Activated CD4-positive, alpha-beta T cell treated with anti-CD3 and anti-CD28 coated beads for 24 hours (primary cell): ENCODE measurements at places on chromosomes 4 and X.
A peak's percentile ranks its signal among the peaks of the same experiment; 100 is the strongest.

- DNase-seq: no peak
Observed at GRCh38 chrX:104921584-104922205, 298.8 kb downstream of the TEX13A start.

- no peak for DNase-seq
Observed at GRCh38 chrX:57241967-57242366, 44.5 kb upstream of the FAAH2 start.

DNA sequence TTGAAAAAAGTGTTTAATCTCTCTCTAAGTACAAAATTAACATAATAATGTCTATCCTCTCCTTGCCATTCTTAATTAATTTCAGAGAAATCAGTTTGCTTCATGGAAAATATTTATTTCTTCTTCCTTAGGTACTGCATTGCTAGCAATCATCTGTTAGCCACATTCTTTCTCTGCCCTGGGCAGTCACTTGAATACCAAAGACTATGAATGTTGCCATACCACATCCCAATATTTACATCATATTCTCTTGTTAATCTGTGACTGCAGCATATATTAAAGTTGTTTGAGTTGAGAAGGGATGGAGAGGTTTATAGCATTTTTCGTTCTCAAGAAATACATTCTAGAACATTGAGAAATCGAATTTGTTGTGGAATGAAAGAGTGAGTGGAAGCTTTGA lies 672.8 kb downstream of the PCDH7 start:
- DNase-seq: no peak

DNA sequence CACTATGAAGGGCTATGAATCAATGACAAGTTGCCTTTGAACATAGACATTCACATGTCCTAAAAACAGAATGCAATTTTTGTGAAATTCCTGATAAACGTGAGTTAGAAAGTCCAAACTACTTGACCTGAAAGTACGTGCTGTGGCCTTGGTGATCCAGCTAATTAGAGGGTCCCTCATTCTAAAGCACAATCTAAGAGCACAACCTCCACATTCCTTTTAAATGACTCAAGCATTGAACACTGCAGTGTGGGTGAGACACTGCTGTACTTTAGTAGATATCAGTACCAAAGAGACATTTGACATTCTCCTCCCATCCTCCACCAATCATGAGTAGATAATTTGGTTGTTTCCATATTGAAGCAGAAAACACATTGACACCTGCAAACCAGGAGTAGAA lies 73.5 kb downstream of the FAM47B start:
- DNase-seq: no peak

GRCh38 chrX:103687696-103688201 lies 1.2 kb upstream of the MORF4L2 start:
- peak; percentile 21 for DNase-seq

- DNase-seq: no peak
Observed at GRCh38 chrX:110414273-110414672, 55.6 kb downstream of the RTL9 start.

- DNase-seq: no peak
Observed at GRCh38 chrX:154046031-154046781, 26.5 kb upstream of the IRAK1 start.

DNA sequence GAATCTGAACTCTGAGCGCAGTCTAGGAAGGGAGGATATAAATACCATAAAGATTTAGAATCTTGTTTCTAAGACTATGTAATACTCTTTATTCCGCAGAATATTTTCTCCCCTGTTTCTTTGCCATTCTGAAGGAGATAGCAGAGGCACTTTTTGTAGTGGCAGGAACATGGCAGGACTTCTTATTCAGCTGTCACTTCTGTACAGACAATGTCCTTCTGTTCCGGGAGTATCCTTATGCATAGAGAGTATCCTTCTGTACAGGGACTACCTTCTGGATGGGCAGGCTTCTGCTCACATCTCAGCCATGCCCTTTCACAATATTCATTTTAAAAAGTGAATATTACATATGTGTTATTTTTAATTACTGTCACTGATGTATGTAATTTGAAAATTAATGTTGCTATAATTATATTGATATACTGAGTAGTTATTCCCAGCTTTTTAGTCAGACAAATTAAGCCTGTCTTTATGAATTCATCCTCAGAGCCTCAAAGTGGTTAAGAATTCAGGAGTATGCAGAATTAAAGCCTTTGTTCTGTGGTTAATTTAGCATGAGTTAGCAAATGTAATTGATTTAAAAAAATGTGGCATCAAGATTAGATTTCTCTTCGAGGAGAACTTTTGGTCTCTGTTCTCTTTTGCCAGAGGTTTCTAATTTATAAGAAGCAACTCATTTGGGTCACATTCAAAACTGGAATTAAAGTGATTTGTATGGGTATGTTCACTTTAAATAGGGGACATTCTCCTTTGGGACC lies 174.4 kb downstream of the FHIP1A start:
- DNase-seq: no peak

DNA sequence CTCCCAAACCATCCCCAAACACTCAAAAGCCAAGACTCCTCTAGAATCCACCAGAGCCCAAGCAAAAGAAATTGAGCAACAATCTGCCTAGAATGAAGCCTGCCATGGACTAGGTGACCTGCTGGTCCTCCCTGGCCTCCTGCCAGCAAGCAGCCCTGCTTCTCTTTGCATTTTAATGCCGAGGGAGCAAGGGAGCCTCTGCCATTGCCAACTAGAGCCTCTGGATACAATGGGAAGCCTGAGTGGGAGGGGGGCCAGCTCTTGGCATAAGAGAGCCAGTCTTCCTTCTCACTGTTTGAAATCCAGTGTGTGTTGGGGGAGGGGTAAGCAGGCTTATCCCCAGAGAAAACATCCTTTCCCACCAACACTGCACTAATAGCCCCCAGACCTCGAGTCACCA lies 1.5 kb upstream of the GDPD2 start:
- DNase-seq: no peak

- DNase-seq: no peak
Observed at GRCh38 chrX:154594491-154594890, 9.6 kb downstream of the CTAG1A start.

GRCh38 chrX:2406891-2407518 lies 93.8 kb downstream of the DHRSX start:
- no peak for DNase-seq

GRCh38 chr4:124997991-124998390 lies 285.5 kb upstream of the ANKRD50 start:
- DNase-seq: no peak

DNA sequence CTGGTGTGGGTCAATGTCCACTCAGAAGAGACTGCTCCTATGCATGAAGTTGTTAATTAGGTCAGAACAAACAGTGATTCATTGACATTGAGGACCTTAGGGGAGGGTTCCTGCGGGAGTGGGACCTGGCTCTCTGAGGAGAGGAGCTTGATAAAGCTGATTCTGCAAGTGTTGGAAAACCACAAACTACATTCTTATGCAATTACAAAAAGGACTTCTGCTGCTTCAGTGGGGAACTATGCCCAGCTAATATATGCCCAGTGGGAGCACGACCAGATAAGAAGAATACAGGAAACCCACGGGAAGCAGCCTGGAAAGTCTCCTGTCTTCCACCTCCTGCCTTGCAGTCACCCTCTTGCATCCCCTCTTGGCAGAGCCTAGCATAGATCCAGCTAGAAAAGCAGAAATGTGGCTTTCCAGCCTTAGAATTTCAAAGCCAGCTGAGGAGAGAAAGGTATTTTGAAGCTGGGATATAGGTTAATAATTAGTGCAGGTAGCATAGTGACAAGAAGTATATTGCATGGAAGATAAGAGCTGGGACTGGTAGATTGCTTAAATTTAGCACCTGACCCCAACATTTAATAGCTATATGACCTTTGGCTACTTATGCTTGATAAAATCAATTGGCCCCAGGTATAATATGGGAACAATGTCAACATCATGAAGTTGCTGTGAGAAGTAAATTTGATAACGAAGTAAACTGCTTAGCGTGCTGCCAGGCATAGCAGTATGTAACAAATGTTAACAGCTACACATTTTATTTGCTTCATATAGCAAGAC lies 34.9 kb upstream of the UGT8 start:
- DNase-seq: no peak

GRCh38 chr4:173019664-173020063 lies 148.9 kb upstream of the GALNT7 start:
- DNase-seq: no peak

- DNase-seq: no peak
Observed at GRCh38 chrX:108223585-108223984, 132.0 kb downstream of the ATG4A start.

GRCh38 chr4:15659768-15660570 lies 4.8 kb upstream of the FBXL5 start:
- no peak for DNase-seq

DNA sequence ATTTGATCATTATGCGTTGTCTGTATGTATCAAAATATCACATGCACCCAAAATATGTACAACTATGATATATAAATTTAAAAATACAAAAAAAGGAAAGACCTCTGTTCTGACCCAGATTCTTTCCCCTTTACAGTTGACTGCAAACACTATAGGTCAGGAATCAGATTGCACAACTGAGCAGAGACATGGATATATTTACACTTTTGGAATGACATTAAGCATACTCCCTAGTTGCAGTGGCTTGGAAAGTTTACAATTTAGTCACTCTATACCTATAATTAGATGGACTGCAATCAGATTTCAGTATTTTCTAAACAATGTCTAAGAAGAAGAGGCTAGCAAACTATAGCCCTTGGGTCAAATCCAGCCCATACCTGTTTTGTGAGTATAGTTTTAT lies 98.5 kb upstream of the INPP4B start:
- DNase-seq: no peak

GRCh38 chr4:78426972-78427371 lies 124.6 kb upstream of the ANXA3 start:
- no peak for DNase-seq

DNA sequence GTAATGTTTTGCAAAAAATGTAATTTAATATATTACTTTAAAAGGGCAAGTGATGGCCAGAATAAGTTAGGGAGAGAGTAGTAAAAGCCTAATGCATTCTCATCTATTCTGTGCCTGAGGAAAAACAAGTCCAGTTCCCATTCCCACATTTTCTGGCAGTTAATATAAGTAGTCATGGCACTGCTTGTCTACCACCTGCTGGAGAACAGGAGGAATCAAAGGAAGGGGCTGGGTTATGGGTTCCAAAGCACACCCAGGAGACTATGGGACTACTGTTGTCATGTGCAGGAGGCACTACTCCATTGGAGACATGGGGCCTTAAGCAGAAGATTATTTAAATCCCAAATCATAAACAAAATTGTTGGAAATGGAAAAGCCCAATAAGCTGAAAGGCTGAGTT lies 2618.6 kb downstream of the ARAP2 start:
- DNase-seq: no peak

GRCh38 chr4:2824329-2824835 lies 19.3 kb upstream of the ADD1 start:
- DNase-seq: no peak

- no peak for DNase-seq
Observed at GRCh38 chrX:26597981-26598380, 382.0 kb downstream of the MAGEB5 start.

DNA sequence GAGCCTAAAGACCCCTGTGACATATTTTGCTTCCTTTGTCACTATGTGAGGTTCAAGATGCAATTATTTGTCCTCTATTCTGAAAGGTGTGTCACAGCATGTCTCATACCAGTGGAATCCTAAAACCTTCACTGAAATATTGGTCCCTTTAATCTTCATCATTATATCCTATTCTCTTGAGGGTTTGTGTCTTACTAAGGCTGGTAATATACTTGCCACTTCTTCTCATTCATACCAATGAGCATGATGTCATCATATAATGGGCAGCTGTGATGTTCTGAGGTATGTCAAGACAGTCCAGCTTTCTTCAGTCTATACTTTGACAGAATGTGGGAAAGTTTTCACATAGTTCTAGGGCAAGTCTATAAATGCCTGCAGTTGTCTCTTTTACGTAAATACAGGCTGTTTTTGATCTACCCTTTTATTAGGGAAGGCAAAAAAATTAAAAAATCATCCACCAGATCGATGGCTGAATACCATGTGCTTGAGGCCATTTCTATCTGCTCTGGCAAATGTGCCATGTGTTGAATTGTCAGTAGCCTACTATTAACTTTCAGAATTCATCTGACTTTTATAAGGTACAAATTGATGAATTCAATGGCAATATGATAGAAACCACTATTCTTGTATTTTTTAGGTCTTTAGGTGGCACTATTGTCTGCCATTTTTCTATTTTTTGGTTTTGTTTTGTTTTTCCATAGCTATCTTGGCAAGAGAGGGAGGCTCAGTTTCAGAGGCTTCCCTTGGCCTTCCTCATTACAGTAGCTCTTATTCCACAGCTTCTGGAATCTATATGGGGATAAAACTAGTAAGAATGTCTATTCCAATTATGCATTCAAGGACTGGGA lies 209.0 kb downstream of the PPARGC1A start:
- DNase-seq: no peak

GRCh38 chr4:107897823-107898222 lies 33.5 kb upstream of the CYP2U1 start:
- DNase-seq: no peak

- DNase-seq: no peak
Observed at GRCh38 chr4:181030961-181031360, 1212.2 kb upstream of the TENM3 start.

GRCh38 chr4:69859140-69859685 lies 732 bp downstream of the SULT1E1 start:
- DNase-seq: no peak

DNA sequence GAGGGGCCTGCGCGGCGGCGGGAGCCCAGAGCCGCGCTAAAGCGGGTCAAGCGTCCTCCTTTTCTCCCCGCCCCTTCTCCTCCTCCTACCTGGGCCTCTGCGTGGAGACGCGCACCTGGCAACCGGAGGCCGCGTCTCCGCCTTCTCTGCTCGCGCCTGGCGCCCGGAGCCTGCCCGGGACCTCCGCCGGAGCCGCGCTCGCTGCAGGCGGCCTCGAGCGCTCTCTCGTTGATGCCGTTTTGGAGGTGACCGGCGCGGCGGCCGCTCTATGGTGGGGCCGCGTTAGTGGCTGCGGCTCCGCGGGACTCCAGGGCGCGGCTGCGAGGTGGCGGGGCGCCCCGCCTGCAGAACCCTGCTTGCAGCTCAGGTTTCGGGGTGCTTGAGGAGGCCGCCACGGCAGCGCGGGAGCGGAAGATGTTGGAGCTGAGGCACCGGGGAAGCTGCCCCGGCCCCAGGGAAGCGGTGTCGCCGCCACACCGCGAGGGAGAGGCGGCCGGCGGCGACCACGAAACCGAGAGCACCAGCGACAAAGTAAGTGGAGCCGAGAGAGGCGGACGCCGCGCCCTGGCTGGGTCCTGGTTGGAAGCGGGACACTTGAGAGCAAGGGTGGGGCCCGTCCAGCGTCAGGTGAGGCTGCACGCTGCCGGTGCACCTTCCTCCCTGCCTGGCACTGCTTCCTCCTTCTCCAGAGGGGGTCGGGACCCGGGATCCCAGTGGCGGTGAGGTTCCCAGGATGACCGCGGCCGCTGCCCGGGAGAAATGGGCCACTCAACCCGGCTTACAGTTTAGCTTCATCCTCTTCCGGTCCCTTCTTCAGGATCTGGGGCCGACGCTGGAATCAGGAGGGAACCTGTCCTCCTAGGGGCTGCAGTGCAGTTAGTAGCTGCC lies at the start of gene CDS1:
TSS of gene CDS1 (plus strand) at position 140 of the 888 bp plus-strand sequence. CDS start at position 415, 275 bp downstream.
- no peak for DNase-seq

GRCh38 chrX:70196961-70197720 lies 19.9 kb downstream of the DGAT2L6 start:
- DNase-seq: peak; percentile 72
